ENCODE measurements at places on chromosomes 4 and X.
A peak's percentile ranks its signal among the peaks of the same experiment; 100 is the strongest.

DNA sequence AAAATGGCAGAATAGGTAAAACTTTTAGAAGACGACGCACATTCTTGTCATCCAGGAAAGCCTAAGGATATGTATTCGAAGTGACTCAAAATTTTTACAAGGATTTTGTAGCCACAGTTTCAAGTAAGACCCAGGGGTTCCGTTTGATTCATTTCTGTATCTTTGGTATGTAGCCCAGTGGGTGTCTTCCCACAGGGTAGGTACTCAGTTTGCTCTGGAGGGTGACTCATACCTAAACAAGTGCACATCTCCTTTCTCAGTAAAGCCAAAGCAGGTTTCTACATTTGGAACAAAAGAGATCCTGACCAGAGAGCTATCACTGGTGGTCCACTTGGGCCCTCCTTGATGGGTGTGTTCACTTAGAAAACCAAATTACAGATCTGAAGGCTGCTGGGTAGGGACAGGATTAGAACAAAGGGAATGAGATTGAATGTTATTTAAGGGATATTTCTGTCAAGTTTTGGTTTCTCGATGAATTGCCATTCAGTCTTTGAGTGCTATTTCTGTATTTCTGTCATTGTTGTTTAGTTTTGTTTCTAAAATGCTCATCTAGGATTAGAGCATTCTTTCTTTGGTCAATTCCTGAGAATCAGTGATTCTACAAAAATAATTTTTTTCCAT, 56.1 kb downstream of the PLS3 start:
- no peak for DNase-seq

DNA sequence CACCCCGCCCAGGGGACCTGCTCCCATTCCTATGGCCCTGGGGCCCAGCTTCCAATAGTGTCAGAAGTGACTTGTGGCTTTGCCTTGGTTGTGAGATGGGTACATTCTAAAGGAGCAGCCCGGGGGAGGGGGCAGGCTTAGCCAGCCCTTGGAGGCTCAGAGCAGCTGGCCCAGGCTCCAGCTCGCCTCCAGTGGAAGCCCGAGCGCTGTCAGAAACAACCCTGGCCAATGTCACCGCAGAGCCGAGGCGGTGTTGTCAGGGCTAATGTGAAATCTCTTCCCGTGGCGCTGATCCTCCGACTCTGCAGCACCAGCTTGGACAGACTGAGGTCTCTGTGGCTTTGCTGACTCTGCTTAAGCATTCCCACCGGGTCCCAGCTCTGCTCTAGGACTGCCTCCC, 29.2 kb upstream of the ZNF81 start:
- DNase-seq = no peak

DNA sequence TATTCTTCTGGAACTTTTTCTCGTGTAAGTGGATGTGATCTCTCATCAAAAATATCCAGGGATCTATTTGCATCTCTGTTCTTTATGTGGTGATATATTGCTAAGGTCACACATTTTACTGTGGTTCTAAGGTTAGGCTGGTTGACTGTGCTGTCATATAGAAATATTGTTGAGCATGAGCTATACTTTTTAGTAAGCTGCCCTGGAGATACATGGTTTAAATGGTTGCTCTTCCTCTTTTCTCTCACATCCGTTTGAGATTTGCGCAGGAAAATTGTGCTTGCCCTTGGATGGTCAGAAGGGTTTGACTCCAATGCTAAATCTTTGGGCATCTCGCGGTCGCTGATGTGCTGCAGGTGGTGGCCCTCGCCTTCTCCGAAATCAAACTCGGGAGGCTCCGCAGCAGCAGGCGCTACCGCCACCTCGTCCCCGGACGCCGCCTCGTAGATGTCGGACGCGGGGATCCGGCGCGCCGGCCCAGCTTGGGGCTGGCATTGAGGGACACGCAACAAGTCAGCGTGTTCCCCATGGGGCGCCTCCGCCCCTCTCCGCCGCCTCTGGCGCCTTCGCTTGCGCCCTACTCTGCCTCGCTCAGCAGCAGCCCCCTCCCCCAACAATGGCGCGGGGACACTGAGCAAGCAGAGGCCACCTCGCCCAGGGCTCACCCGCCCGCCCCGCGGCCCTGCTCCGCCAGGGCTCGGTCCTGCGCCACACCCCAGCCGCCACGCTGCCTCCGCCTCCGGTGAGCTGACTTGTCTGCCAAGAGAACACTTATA, 154.5 kb downstream of the MSN start:
- DNase-seq = peak; percentile 5

GRCh38 chrX:114582698-114583395, 1.0 kb upstream of the HTR2C start:
- no peak for DNase-seq

GRCh38 chr4:148355442-148356123, 86.6 kb downstream of the NR3C2 start:
- no peak for DNase-seq

DNA sequence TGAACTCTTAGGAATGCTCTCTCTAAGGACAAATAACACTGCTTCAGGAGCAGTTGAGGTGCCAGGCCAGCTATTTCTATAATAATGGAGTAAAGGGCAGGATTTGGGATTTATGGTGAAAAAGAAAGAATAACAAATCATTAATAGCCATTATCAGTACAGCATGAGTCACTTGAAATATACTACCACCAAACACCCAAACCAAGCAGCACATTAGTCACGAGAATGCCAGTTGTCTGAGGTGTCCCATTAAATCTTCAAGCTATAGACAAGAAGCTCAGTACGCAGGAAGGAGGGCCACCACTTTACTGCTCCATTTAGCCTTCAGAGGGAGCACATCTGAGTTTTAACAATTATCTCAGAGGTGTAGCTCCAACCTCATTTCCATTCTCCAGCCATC, 106.8 kb upstream of the MAGEA10 start:
- DNase-seq = no peak

- no peak for DNase-seq
Measured at GRCh38 chr4:152972821-152973628, 36.9 kb downstream of the FHDC1 start.

- DNase-seq = no peak
Measured at GRCh38 chr4:128512767-128513322, 225.2 kb upstream of the PGRMC2 start.

- no peak for DNase-seq
Measured at GRCh38 chrX:1589356-1590130, 1.9 kb upstream of the AKAP17A start.

DNA sequence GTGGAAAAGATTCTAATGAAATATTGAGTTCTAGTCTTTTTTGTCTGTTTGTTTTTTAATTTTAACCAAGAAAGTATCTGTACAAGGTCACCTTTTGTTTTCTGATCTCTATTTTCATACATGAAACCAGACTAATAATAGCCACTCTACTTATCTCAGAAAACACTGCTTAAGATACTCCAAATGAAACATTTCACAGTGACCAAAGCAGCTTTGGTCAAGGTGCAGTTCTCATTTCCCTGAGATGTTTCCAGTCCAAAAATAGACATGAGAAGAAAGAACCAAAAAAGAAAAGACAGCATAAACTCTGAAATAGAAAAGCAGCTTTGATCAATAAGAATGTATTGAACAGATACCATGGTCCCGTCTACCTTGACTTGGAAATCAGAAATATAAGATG, 782.8 kb downstream of the RAB28 start:
- no peak for DNase-seq

DNA sequence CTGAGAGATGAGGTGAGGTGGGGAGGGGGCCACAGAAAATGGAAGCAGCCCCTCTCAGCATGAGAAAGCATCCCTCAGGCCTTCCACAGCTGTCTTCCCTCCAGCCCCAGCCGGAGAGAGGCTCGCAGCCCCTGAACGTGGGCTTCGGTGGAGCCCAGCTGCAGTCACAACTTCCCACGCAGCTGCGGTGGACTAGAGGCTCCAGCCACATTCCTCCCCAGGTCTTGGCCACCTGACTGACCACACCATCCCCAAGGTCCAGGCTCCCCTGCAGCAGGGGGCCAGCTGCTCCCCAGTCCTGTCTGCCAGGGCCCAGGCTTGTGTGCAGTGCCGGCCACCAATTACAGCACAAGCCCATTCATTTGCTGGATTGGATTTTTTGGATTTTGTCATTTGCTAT, 212.3 kb upstream of the BCOR start:
- DNase-seq = no peak

DNA sequence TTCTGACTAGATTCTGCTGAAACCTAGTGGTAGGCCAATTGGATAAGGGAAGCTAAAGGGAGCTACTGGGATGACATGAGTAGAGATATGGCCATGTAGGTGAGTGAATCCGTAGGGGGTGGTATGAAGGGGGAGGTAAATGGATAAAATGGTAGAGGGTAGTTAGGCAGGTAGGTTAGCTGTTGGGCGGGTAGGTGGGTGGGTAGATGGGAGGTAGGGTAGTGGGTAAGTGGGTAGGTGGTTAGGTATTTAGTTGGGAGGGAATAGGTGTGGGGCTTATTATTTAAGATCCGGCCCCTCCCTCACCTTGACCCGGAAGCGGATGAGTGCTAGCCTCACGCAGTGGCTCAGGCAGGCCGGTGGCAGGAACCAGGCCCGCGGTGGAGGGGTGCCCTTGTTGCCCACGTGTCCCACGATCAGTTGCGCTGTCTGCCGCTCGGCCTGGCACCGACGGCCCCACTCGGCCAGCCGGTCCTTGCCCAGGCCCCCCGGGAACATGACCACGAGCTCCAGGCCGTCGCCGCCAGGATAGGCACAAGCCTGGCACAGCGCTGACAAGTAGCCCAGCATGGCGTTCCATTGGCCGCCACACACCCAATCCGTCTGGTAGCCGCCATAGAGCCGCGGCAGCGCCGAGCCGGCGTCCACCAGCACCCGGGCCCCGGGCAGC, 725 bp downstream of the FAM120C start:
- peak; percentile 50 for DNase-seq

DNA sequence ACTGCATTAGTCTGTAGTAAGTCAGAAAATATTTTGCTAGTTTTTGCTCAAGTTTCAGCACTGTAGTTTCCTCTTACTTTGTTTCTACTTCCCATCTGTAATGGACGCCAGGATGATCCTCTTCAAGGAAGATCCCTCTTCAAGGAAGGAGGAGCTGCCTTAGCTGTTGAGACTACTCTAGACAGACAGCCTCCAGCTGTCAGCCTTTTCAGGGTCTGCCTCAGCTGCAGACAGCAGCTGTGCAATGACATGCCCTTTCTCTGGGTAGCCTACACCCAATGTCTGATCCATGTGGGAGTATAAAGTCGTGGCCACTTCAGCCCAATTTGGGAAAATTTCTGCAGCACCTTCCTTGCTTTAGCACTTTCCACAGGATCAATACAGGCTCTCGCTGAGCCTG, 281.0 kb upstream of the MAOA start:
- no peak for DNase-seq

- no peak for DNase-seq
Measured at GRCh38 chrX:19708683-19709082, 178.7 kb downstream of the SH3KBP1 start.

GRCh38 chr4:39994406-39994805, 16.7 kb upstream of the PDS5A start:
- DNase-seq = no peak

GRCh38 chr4:21752616-21753015, 196.0 kb downstream of the KCNIP4 start:
- no peak for DNase-seq

GRCh38 chr4:77089866-77090265, 14.1 kb upstream of the CCNI start:
- DNase-seq = no peak

- DNase-seq = no peak
Measured at GRCh38 chr4:78565971-78566372, 14.4 kb downstream of the ANXA3 start.

DNA sequence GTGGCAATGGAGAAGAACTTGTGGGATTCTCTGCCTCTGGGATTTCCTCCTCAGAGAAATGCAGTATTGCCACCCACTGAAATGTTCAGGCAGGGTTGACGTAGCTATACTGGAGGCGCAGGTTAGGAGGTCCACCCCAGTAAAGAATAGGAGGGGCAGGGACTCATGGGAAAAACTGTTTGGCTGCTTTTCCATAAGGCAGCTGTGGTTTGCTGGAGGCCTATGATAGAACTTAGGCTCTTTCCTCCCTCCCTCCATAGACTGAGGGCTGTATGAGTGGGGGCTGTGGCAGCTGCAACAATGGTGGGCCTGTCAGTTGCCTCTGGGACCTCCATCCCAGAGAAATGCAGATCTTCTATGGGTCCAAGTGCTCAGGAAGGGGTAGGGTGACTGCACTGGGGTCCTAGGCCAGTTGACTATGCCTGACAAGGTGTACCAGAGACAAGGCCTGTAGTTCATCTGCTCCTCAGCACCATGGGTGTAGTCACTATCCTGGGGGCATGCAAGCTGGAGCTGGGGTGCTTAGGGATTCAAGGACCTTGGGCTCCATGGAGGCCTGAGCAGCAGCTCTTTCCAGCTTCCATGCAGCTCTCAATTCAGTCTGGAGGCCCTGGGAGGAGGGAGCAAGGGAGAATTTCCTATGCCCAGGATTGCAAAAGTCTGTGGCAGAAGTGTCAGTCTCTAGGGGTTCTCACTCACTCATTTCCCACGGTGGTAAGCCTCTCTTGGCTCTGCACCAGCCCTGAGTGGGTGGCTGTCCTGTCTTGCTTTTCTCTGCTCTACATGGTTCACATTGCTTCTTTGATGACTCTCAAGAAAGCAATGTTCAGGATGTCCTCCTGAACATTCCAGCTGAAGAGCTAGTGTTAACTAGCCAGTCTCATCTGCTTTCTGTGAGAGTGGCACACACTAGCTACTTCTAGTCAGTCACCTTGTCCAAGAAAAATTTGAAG, 353.0 kb downstream of the IDS start:
- no peak for DNase-seq

DNA sequence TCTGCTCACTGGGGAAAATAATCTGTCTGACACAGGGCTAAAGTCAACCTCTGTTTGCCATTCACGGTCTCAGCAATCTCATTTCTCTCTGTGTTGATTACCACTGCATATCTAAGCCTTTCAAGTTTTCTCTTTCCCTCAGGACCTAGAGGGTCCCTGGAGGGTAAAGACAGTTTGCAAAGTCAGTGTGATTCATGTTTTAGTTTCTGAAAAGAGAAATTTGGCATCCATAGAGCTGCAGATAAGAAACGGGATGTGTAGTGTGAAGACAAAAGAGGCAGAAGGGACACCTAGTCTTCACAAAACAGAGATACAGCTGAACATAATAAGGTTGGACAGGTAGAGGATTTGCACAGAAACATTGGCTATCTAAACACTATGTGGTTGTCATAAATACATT, 34.5 kb upstream of the KDR start:
- DNase-seq = no peak

DNA sequence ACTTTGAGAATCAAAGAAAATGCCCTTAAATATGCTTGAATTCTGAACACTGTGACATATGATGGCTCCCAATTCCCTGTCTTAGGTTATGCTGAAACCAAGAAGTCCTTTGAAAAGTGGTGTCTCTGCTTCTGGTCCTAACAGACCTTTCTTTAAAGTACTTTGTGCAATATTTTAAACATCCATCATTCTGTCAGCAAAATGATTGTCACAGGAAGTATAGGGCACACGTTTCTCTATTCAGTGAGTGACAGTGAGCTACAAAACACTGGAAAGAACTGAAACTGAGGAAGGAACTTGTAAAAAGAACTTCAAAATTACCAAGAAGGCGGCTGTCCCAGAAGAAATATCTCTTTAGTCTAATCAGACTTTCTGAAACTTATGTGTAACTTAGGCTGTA, 12.2 kb upstream of the NUP54 start:
- no peak for DNase-seq

- DNase-seq = no peak
Measured at GRCh38 chr4:54093324-54094240, 6.4 kb upstream of the GSX2 start.

- DNase-seq = no peak
Measured at GRCh38 chrX:154352466-154352865, 22.0 kb downstream of the FLNA start.
